ENCODE measurements at places on chromosomes 1 and 21. TPM values are rescaled to one million over a fixed set of nuclear protein-coding genes. Genes with fewer than 3 reads are reported as not detected.

CDK18 gene
- 28.6 TPM for total RNA-seq

NEK2 gene
- 14.9 TPM for total RNA-seq

AMY1A gene
- not detected for total RNA-seq

CASQ2 gene
- total RNA-seq = not detected

FASLG gene
- not detected for total RNA-seq

ETV3L gene
- total RNA-seq = not detected

DNA sequence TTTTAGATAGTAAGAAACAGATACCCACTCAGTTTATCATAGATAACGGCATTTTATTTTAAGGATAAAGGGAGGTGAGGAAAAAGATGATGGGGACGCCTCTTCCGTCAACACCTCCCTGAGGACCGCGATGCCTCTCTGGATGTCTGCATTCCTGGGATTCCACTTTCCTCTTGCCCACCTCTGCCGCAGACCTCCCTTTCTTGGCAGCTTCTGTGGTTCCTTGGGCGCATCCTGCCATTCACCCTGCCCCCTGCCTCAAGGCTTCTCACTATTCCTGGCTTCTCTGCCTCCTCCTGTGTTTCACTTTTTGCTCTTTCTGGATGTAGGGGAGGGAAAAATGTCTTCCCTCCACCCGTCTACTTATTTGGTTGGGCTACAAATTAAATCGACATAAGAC is 19.9 kb downstream of the HUNK start:
- no peak for DNase-seq

- peak; percentile 91 for DNase-seq
Observed at GRCh38 chr1:173122958-173123852, 72.5 kb upstream of the TNFSF18 start.

DNA sequence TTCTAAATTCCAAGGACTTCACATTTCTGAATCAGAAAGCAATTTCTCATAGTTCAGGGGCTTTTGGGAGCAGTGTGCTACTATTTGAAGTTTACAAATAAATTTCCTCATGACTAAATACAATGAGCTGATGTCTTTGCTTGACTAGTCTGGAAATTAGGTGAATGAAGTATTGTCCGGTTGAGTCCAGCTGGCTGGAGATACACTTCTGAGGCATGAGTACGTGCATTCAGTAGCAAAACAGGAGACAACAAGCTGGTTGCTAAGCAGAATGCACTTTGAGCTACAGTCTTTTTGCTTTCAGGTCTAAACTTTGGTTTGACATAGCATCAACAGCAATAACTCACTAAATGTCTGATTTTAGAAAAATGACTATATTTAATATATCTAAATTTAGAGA is 27.1 kb downstream of the ZNHIT6 start:
- DNase-seq = peak; percentile 61
